ENCODE measurements at places on chromosomes 12 and 14.

DNA sequence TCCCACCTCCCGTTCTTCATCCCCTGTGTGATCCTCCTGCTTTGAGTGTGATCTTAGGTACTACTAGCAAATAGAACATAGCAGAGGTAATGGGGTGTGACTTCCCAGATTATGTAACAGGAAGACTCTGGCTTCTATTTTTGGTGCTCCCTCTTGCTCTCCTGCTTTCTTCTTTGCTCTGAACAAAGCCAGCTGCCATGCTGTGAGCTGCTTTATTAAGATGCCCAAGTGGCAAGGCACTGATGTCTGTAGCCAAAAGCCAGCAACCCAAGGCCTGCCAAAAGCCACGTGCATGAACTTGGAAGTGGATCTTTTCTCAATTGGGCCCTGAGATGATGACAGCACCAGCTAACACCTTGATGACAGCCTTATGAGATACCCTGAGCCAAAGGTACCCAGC is 5.8 kb upstream of the MFAP5 start:
- DNase-seq: no peak

DNA sequence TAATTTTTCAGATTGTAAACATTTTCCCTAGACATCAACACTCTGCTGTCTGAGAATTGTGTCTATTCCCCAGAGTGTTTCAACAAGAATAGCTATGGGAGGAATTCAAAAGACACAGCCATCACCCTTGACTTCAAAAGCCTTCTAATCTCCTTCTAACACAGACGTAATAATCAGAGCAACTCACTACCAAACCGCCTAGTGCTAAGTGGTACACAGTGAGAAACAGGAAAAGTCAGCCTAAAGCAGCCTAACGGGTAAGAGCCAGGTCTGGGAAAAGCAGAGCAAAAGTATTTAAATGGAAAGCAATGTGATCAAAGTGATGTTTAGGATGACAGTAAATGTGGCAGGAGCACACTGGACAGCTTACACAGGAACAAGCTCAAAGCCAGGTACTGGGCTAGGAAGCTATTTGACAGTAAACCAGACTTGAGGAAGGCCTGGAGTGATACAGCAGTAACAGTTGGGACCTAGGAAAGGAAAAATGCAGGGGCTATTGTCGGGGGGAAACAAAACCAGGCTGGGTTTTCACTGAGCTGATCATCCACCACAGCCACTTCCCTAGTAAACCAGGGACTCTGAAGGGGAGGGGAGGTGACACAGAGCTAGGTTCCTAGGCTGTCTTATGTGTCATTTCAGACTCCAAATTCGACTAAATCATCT is 29.4 kb downstream of the CORO1C start:
- DNase-seq: no peak

DNA sequence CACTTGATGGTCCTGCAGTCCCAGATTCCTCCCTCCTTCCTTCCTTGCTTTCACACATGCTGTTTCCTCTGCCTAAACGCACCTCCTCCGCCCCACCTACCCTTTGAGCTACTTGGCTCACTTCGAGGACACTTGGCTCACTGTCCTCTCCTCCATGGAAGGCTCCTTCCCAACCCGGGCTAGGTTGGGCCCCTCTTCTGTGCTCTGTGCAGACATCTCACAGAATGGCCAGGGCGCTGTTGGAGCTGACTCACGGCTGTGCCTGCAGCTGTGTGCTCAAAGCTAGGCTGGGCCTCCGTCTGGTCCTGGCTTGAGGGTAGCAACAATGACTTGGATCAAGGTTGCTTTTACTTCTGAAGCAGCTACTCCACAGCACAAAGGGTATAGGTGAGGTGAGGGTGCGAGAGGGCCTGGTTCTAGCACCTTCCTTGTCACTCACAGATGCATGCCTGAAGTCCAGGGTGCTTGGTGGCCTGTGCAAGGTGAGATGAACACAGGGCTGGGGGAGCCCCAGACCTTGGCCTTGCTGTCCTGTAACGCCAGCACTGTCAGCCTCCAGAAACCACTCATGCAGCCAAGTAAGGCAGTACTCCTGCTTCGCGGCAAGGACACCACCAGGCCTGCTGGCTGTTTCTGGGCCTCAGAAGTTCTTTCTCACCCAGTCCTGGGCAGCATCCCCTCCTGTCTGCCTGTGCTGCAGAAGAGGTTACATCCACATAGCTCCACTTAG is 61.8 kb downstream of the GALNT16 start:
- no peak for DNase-seq

- no peak for DNase-seq
These were observed 199.1 kb downstream of the GLT1D1 start for GRCh38 chr12:129052373-129052772.

DNA sequence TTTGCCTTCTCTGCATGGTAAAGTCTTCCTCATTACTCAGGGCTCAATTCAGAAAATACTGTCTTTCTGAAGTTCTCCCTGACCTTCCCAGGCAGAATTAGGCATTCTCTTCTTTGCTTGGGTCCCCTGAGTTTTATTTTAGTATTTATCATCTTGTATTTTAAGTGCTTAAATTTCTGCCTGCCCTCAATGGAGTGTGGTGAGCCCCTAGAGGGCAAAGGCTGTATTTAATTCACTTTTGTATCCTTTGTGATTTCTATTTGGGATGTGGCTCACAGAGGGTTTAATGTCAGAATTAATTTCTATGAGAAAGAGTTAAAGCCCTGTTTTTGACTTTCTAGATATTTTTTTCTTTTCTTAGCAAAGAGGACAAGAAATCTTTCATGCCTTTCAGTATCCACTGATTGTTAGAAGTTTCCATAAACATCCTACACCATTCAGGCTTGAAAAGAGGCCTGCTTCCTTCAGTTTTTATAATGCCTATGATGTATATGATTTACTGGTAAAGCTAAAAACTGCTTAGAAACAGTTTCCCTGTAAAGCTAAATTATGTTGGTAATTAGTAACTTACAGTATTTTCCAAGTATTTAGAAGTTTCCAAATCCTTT is 55.6 kb upstream of the PTPRB start:
- no peak for DNase-seq

- peak; percentile 64 for DNase-seq
These were observed at the start of gene SLC38A1 for GRCh38 chr12:46268583-46269428. SLC38A1 (minus strand) TSS chr12:46269043; CDS start chr12:46239800, 29,243 bp downstream.

DNA sequence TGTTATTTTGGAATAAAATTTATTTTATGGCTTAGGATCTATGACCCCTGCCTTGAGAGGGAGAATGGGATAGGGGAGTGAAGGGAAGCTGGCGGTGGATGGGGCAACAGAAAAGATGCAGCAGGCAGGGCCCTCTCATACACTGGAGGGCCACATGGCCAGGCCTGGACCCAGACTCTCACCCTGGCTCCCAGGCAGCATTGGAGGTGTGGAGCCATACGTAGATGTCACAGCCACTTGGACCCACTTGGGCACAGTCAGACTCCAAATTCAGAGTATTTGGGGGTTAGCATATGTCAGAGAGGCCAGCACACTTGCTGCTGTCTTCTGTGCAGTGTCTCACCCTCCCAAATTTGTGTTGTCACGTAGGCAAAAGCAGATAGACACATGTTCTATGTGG is 6.5 kb downstream of the NAB2 start:
- DNase-seq: no peak

- no peak for DNase-seq
These were observed 28.1 kb downstream of the GIT2 start for GRCh38 chr12:109968032-109968420.

- DNase-seq: no peak
These were observed 2.9 kb downstream of the TMEM229B start for GRCh38 chr14:67485501-67486095.

DNA sequence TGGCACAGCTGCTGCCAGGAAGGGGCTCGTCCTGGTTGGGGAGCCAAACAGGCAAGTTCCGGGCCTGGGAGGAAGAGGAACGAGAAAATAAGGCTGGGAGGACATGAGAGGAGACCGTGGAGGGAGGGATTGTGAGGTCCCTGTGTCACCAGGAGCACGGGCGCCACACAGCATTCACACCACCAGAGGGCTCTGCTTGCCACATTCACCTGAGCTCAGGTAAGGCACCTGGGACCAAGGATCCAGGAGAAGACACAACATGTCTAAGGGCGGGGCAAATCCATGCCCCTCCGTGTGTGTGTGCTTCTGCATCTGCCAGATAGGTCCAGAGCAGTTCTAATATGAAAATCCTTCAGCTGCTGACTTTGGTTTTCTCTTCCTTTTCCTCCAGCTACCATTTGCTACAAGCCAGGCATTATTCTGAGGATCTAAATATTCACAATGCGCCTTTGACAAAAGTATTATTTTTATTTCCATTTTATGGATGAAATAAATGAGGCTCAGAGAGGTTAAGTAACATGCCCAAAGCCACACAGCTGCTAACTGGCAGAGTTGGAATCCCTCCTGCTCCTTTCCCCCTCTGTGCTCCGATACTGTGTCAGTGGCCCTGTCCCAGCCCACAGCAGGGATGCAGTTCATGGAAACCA is 14.6 kb downstream of the RAPGEF3 start:
- DNase-seq: no peak

- no peak for DNase-seq
These were observed 782 bp upstream of the LGR5 start for GRCh38 chr12:71438670-71439361.

DNA sequence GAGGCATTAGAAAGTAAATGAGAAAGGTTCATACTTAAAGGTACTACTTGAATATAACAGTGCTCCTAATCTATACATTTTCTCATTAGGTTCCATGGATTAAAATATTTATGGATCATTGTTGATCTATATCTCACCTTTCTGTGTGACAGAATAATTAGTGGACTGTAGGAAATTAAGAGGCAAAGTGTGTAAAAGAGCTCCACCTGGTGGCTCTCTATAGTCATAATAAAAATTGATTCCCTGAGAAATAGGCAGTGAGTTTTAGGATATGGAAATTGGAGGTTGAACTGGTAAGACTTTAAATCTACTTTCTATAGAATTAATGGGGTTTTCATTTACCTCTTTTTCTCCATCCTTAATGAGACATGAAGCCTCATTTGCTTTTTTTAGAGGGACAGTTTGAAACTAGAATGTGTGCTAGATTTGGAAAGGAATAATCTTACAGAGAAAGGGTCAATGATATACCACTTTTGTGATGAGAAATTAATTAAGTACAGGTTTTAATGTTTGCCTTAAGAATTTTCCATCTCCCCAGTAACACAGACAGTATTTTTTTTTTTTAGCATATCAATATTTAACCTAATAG is 11.8 kb upstream of the DERA start:
- no peak for DNase-seq

DNA sequence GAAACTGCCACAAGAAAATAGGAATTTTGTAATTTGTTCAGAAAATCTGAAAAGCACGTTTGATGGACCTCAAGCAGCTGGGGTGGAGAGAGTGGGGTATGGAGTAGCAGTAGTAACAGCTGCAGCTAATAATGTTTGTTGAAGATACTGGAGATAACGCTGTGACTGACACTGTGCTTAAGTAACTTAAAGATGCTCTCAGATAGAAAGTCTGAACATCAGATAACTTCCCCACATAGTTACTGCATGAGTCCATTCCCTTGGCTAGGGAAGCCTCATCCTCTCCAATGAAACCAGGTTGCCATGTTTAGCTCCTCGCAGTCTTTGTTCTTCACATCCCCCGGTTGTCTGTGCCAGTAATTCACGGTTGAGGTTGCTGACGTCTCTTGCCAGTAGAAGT is 24.9 kb downstream of the RMST start:
- DNase-seq: no peak

DNA sequence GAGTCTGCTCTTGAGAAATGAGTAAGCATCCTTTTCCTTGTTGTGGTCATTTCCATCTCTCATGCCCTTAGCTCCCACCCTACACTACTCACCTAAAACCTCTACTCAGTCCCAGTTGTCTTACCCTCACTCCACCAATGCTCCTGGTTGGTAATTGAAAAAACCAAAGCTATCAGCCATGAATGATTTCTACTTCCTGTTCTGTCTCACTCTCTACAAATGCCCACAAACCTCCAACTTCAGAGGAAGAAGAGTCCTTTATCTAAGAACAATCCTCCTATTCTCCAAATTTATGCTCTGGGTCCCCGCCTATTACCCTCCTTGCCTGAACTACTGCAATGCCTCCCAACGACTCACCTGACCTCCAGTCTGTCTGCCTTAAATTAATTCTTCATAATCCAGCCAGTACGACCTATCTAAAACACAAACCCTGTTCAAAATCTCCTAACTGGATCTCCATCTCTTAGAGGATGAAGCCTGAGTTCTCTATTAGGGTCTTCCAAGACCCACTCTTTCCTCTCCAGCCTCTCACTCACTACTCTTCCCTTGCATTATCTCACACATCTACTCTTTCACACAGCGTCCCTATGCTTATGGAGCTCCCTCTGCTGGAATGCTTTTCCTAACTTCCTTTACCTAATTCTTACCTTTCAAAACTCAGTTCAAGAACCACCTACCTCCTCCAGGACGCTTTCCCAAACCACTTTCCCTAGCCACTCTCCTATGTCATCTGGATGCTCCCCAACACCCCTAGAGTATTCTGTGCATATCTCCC is 2.2 kb downstream of the DHRS1 start:
- no peak for DNase-seq

GRCh38 chr12:72030277-72030676 is 91.6 kb downstream of the TPH2 start:
- no peak for DNase-seq

- DNase-seq: no peak
These were observed 370.4 kb downstream of the NPAS3 start for GRCh38 chr14:33309106-33309505.

GRCh38 chr12:20220339-20220738 is 148.0 kb upstream of the PDE3A start:
- DNase-seq: no peak

DNA sequence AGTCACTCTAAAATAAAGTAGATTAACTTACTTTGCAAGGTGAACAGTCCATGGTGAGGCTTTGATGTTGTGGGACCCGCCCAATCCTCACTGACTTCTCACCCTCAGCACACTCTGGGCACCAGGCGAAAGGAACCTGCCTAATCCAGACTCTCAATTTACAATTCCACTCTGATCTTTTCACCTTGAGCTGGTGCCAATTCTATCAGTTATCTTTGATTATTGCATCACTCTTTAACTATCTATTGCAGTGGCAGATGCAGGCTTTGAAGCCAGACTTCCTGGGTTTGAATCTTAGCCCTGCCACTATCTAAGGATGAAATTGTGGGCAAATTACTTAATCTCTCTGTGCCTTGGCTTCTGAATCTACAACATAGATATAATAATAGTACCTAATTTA is 18.9 kb upstream of the RASSF8 start:
- DNase-seq: no peak

DNA sequence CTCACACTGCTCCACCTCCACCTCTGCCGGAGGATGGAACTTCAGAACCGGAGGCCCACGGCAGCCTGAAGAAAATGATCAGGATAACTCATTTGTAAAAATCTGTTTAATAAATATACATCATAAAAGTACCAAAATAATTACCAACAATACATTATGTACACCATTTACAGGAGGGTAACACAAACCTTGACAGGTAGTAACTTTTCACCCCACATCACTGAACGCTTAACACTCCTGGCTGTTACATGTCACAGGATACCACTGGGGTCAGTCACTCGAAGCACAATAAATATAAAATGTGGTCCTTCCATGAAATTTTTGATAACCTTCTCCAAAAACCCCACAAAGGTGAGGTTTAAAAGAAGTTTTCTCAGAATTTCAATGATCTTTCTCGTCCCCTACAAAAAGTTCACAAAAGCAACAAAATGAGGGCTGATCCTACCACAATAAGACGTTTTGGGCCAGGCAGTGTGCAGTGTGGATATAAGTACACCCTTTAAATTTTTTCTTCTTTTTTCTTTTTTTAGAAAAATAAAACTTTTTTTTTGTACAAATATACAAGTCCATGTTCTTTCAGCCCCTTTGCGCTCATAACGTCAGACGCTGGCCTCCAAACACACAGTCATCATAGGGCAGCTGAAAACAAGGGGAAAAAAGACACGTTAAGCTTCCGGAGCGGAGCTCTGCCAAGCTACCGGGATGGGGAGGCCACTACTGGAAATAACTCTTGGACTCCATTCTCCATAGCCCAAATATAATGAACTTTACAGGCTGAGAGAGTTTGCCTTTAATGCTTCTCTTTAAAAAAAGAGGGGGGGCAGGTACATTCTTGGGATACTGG is 2.9 kb downstream of the NFKBIA start:
- no peak for DNase-seq

Measured in left renal pelvis (tissue), 4 donors.